ENCODE measurements at places on chromosomes 2 and 18. TPM values are rescaled to one million over a fixed set of nuclear protein-coding genes. Genes with fewer than 3 reads are reported as not detected.

CERKL gene
- not detected for total RNA-seq

GRCh38 chr2:182541268-182541667 is 114.4 kb upstream of the PDE1A start:
- no peak for DNase-seq

DNA sequence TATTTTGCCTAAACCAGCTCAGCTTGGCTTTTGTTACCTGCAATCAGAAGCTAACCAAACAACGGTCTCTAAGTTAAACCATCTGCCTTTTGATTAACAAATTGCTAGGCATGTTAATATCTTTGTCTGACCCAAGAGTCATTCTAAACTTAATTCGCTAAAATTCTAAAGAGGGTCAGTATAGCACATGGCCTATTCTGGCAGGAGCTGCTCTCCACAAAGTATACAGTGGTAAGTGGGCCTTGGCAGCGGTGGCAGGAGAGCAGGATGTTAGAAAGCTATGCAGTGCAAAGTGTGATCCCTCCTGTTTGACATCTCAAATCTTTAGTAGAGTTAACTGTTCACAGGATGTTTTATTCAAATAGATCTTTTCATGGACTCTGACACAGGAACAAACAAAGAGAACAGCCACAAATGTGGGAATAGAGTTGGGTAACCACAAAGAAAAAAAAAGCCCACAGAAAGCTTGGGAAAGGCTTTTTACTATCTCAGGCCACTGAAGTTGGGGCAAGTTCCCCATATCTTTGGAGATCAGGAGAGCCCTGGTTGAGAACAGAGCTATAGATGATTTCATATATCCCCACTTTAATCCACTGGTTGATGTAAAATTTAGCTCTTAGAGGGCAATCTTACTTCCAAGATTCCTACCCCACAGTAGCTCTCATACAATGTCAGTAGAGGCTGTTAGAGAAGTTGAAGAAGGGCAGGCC is 10.6 kb downstream of the CFAP210 start:
- no peak for DNase-seq

ABCB11 gene
- not detected for total RNA-seq

REEP1 gene
- not detected for total RNA-seq

Data from fibroblast of lung (primary cell).